ENCODE measurements at places on chromosomes 6 and 20. TPM values are rescaled to one million over a fixed set of nuclear protein-coding genes. Genes with fewer than 3 reads are reported as not detected.

KIF3B gene
- 41.4 TPM for total RNA-seq

EPHA7 gene
- 0.57 TPM for total RNA-seq

OPRM1 gene
- total RNA-seq = not detected

NRSN1 gene
- total RNA-seq = not detected

MAP7 gene
- total RNA-seq = 27.5 TPM

DNA sequence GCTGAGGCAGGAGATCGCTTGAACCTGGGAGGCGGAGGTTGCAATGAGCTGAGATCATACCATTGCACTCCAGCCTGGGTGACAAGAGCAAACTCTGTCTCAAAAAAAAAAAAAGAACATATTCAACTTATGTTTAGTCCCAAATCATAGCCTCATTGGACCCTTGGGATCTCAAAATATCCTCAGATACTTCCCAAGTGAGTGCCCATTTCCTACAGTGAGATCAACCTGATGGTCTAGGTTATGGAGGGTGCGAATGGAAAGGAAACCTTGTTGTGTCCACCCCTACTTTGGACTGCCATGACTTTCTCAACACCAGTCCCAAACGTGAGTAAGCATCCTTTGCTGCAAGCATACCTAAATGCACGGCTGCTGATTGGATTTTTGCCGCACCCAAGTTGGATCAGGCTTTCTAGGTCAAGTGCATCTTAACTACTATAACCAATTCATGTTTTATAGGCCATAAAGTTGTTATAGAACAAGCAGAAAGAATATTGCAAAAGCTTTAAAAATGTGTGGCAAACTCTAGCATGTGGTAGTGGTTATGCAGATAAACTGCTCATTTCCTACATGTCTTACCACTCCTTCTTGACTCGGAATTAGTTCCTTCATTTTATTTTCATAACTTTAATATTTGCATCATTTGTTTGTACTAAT, 131.2 kb downstream of the PLEKHG1 start:
- H3K27ac ChIP-seq = no peak overlapping the region
- no peak for DNase-seq
- no peaks in the 10 kb centered on the region for H3K4me1 ChIP-seq
- H3K36me3 ChIP-seq = no peaks in the 10 kb centered on the region
- H3K4me3 ChIP-seq = no peak overlapping the region

DNA sequence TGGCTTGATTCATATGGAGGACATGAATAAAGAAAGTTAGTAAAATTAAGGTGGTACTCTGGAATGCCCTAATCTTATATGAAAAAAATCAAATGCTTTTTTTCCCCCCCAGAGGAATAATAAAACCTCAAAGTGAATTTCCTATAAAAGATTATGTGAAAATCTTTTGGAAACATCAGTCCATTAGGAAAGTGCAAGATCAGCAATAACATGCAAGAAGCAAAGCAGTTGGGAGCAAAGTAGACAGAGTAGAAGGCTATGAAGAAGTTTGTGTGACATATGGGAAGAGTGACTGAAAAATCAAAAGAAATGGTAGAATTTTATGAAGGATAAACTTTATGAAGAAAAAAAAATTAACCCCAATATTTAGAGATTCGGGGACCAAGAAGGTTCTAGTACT, 998.0 kb upstream of the EPHA7 start:
- DNase-seq = no peak
- no peaks in the 10 kb centered on the region for H3K27me3 ChIP-seq
- H3K27ac ChIP-seq = no peak overlapping the region
- no peaks in the 10 kb centered on the region for H3K4me1 ChIP-seq

DNA sequence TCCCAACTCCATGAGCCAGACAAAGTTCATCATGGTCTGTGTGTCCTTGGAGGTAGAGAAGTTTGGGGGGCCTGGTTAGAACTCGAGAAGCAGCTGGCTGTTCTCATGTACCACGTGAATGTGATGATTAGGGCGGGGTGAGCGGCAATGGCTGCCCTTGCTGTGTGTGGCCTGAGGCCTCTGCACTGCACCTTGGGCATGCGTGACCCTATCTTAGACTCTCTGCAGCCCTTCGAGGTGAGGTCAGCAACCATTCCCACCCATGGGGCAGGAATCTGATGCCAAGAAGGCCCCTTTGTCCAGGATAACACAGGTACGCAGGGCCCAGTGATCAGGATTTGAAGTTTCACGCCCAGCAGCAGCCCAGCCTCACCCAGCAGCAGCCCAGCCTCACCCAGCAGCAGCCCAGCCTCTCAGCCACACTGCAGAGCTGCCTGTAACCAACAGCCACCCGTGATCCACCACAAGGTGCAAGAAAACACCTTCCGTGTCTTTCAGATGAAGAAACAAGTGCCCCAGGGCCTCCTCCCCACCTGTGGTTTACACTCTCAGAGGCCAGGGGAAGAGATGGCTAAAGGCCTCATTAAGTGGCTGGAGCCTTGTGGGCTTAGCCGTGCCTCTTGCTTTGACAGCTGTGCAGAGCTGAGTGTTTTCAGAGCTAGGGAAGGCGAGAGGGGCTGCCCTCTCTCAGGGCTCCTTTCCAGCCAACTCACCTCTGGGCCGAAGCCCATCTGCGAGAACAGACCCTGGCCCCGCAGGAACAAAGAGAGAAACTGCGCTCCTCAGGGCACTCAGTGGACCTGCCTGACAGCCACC, 195.2 kb upstream of the CDH4 start:
- H3K4me1 ChIP-seq = no peaks in the 10 kb centered on the region

DNA sequence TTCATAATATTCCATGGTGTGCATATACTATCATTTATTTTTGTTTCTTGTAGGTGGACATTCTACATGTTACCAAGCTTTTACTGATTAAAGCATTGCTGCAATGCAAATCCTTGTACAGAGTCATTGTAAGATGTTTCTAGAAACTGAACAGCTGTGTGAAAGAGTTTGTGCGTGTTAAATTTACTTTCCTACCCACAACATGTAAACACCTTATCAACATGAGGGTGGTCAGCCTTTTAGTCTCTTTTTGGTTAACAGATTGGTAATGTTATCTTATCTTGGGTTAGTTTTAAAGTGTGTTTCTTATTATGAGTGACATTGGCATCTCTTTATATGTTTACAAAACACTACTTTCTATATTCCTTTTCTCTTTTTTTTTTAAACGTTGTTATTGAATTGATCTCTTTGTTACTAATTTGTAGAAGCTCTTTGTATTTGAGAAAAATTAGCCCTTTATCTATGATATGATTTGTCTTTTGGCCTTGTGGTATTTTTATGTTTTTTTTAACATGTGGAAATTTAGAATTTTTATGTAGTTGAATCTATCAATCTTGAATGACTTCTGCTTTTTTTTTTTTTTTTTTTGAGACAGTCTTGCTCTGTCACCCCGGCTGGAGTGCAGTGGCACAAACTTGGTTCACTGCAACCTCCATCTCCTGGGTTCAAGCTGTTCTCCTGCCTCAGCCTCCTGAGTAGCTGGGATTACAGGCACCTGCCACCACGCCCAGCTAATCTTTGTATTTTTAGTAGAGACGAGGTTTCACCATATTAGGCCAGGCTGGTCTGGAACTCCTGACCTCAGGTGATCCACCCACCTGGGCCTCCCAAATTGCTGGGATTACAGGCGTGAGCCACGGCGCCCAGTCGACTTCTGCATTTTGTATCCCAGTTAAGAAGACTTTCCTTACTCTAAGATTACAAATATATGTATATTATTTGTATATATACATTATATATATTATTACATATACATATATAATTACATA, 112.1 kb downstream of the TCP11 start:
- DNase-seq = no peak
- no peaks in the 10 kb centered on the region for H3K36me3 ChIP-seq
- no peaks in the 10 kb centered on the region for H3K27me3 ChIP-seq
- H3K4me3 ChIP-seq = no peak overlapping the region
- H3K27ac ChIP-seq = no peak overlapping the region

GRCh38 chr20:58612121-58612691, 38.9 kb upstream of the STX16 start:
- no peaks in the 10 kb centered on the region for H3K36me3 ChIP-seq
- no peaks in the 10 kb centered on the region for H3K27me3 ChIP-seq
- H3K27ac ChIP-seq = no peak overlapping the region

GRCh38 chr6:3190056-3190455, 32.7 kb upstream of the TUBB2A start:
- peaks cover 8% of the 10 kb centered on the region for H3K4me1 ChIP-seq
- H3K4me3 ChIP-seq = no peak overlapping the region
- H3K27me3 ChIP-seq = no peaks in the 10 kb centered on the region
- no peaks in the 10 kb centered on the region for H3K36me3 ChIP-seq

- H3K27ac ChIP-seq = no peak overlapping the region
- H3K27me3 ChIP-seq = no peaks in the 10 kb centered on the region
- no peaks in the 10 kb centered on the region for H3K36me3 ChIP-seq
Measured at GRCh38 chr6:145841668-145842067, 27.1 kb upstream of the FBXO30 start.

DNA sequence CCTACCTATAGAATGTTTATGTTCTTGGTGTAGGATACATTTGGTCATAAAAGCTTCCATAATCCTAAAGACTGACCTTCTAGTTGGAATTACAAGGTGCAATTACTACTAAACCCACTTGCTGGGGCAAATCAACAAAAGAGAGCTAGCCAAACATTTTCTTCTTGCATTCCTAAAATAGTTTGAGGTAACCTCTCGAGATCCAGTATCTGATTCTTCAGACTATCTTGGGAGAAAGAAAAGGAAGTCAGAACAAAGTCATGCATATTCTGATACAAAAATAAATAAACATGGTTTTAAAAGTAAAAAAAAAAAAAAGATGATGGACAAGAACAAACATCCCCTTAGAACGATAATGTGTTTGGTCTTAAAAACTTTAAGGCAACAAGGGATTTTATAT, 294.2 kb upstream of the RSPO3 start:
- no peaks in the 10 kb centered on the region for H3K4me1 ChIP-seq
- H3K27ac ChIP-seq = no peak overlapping the region
- no peak for DNase-seq

DNA sequence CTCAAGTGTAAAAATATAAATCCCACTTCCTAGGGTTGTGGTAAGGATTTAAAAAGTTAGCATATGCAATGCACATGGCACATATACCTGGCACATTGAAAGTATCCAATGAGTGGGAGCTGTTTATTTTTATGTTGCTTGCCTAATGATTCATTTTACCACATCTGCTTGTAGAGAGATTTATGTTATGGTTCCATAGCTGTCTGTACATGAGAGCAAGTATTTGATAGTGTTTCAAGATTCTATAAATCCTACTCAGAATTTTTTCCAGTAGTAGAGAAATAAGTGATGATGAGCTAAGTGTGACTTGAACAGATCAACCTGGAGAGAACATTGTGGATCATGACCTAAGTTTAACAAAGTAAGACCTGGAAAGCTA, 125.3 kb upstream of the SPTLC3 start:
- no peaks in the 10 kb centered on the region for H3K4me1 ChIP-seq
- H3K36me3 ChIP-seq = no peaks in the 10 kb centered on the region
- no peak overlapping the region for H3K27ac ChIP-seq
- H3K27me3 ChIP-seq = peaks cover 10% of the 10 kb centered on the region
- DNase-seq = no peak
- H3K4me3 ChIP-seq = no peak overlapping the region

DNA sequence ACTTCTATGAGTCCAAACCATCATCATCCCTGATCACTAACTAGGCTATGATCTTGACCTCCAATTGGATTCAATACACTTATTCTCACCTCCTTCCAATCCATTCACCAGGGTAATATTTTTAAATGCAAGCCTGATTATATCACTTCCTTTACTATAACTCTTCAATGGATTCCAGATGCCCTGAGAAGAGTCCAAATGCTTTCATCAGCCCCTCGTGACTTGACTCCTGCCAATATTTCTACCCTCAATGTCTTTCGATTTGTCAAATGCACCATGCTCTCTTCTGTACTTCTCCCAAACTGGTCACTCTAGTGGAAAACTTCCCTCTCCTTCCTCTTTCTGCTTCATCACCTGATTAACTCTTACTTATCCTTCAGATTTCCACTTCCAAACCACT, 70.8 kb downstream of the CD164 start:
- peaks cover 11% of the 10 kb centered on the region for H3K4me1 ChIP-seq
- H3K4me3 ChIP-seq = no peak overlapping the region
- DNase-seq = no peak
- H3K27ac ChIP-seq = no peak overlapping the region
- H3K36me3 ChIP-seq = no peaks in the 10 kb centered on the region

DNA sequence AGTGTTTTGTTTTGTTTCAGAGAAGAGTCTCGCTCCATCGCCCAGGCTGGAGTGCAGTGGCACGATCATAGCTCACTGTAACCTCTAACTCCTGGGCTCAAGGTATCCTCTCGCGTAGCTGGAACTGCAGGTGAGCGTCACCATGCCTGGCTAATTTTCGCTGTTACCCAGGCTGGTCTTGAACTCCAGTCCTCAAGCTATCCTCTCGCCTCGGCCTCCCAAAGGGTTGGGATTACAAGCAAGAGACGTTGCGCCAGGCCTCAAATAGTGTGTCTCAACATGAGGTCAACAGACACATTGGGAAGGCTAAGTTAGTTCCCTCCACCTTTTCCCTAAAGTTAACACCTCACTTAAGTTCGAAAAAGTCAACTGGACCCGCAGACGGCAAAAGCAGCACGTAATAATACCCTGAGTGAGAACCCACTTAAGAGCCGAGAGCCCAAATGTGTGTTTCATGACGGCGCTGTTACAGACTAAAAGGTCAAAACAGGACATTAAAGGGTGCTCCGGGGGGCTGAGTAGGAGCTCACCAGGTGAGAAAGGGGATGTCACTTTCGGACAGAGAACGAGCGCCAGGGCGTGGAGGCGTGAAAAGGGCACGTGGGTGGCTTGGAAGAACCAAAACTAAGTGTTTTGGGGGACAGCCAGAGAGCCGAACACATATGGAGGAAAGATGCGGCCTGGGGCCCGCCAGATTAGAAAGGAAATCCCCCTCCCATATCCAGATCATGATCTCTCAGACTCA, 499 bp downstream of the TTI1 start:
- peak overlapping the region; percentile 84 for H3K4me3 ChIP-seq

- no peak overlapping the region for H3K27ac ChIP-seq
- no peak overlapping the region for H3K4me3 ChIP-seq
- no peaks in the 10 kb centered on the region for H3K36me3 ChIP-seq
- DNase-seq = no peak
Measured at GRCh38 chr6:148296771-148297170, 45.9 kb upstream of the SASH1 start.

GRCh38 chr20:46347841-46348803, 39.8 kb upstream of the CDH22 start:
- no peaks in the 10 kb centered on the region for H3K36me3 ChIP-seq
- peaks cover 9% of the 10 kb centered on the region for H3K27me3 ChIP-seq
- H3K4me1 ChIP-seq = no peaks in the 10 kb centered on the region
- DNase-seq = no peak
- H3K4me3 ChIP-seq = no peak overlapping the region

DNA sequence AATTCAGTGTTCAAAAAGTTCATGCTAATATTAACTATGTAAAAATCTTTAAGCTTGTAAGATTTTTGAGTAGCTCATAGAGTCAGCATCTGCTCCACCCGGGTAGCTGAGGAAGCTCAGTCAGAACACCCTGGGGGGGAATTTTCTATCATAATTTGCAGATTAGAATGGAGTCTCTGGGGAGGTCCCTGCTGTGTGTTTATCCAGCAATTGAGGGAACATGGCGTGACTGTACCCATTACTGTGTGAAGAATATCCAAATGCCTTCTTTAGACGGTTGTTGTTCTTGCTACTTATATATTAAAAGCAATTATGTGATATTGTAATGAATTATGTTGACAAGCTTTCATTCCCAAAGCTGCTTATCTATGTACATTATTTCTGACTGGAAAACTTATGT, 64.8 kb downstream of the AIG1 start:
- no peaks in the 10 kb centered on the region for H3K27me3 ChIP-seq
- no peaks in the 10 kb centered on the region for H3K4me1 ChIP-seq
- no peak overlapping the region for H3K27ac ChIP-seq
- no peak for DNase-seq
- H3K36me3 ChIP-seq = peaks cover 19% of the 10 kb centered on the region

GRCh38 chr6:161066511-161066910, 74.9 kb downstream of the MAP3K4 start:
- no peaks in the 10 kb centered on the region for H3K27me3 ChIP-seq
- H3K4me3 ChIP-seq = no peak overlapping the region
- H3K27ac ChIP-seq = no peak overlapping the region
- H3K4me1 ChIP-seq = no peaks in the 10 kb centered on the region
